Activated CD4-positive, alpha-beta T cell treated with anti-CD3 and anti-CD28 coated beads for 1 hour (primary cell): ENCODE measurements at places on chromosomes 12 and 14.
A peak's percentile ranks its signal among the peaks of the same experiment; 100 is the strongest.

- no peak for DNase-seq
Measured at GRCh38 chr12:4206470-4206869, 67.1 kb upstream of the CCND2 start.

GRCh38 chr14:104118006-104118844 is 20.2 kb upstream of the KIF26A start:
- no peak for DNase-seq

DNA sequence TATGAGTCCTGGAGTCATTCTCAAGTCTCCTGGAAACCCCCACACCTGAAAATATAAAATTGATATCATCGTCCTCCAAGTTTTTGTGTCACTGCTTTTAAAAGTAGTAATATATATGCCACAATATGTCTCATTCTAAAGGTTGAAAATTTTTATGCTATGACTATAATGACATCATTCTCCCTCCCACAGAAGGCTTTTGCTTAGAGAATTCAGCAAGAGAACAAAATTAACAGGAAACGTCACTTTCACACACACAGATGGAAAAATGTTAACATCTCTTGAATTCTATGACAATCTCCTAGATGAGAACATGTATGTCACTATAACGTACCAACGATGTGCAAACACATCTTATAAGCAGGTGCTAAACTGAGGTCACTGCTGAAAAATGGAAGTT is 498.3 kb downstream of the FOXG1 start:
- DNase-seq = no peak

- DNase-seq = no peak
Measured at GRCh38 chr12:62893276-62893675, 41.7 kb downstream of the PPM1H start.

GRCh38 chr14:49865431-49865859 is 12.9 kb upstream of the NEMF start:
- DNase-seq = peak; percentile 65

GRCh38 chr12:68971404-68971803 is 38.4 kb upstream of the CPM start:
- DNase-seq = no peak

DNA sequence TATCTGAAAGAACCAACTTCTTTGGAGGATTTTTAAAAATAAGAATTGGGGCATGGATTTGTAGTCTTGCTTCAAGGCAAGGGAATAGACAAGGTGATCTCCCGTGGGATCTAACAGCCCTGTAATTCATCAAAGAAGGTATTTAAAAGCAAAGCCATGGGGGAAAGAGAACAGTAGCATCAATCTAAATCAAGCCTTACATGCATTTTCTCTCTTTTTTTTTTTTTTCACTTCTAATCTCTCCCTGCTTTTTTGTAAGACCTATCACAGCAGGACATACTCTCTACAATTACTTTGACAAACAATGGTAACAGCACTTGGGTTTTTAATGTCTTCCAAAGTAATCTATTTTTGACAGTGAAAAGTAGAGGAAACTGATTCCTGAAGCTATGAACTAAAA is 367.9 kb downstream of the PAWR start:
- DNase-seq = no peak

GRCh38 chr14:34465069-34465859 is 3.2 kb upstream of the SPTSSA start:
- no peak for DNase-seq

- DNase-seq = no peak
Measured at GRCh38 chr12:108129017-108129812, at the start of gene WSCD2. Gene WSCD2 (plus strand): TSS chr12:108129288. CDS start chr12:108195833, 66,545 bp downstream.

- DNase-seq = no peak
Measured at GRCh38 chr12:116053479-116054200, 223.9 kb downstream of the MED13L start.

GRCh38 chr12:124464062-124464461 is 103.3 kb downstream of the NCOR2 start:
- no peak for DNase-seq

DNA sequence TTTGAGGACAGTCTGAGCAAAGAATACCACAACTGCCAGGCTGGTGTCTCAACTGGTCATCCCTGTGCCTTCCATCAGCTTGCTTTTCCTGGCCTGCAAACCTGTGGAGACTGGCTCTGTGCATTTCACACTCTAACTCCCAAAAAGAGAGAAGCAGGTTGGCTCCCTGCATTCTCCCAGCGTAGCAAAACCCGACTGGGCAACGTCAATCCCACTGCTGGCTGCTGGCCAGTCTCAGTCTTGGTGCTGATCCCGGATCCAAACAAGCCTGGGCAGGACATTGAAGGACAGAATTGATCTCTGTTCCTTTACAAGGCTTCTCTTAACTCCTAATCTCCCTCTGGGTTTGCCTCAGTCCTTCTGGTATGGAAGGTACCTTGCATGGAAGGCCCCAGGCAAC is 65.4 kb downstream of the FZD10 start:
- no peak for DNase-seq

GRCh38 chr14:97177635-97178034 is 380.5 kb downstream of the VRK1 start:
- no peak for DNase-seq
